Caki2 (cell line): ENCODE measurements at places on chromosomes 7 and 10.

GRCh38 chr7:32357535-32358277 lies 132.5 kb downstream of the LSM5 start:
- no peak for DNase-seq

GRCh38 chr7:40586197-40586596 lies 451.4 kb downstream of the SUGCT start:
- DNase-seq, result peak; percentile 3

- no peak for DNase-seq
These were observed 91.1 kb upstream of the GNA12 start for GRCh38 chr7:2934984-2935740.

DNA sequence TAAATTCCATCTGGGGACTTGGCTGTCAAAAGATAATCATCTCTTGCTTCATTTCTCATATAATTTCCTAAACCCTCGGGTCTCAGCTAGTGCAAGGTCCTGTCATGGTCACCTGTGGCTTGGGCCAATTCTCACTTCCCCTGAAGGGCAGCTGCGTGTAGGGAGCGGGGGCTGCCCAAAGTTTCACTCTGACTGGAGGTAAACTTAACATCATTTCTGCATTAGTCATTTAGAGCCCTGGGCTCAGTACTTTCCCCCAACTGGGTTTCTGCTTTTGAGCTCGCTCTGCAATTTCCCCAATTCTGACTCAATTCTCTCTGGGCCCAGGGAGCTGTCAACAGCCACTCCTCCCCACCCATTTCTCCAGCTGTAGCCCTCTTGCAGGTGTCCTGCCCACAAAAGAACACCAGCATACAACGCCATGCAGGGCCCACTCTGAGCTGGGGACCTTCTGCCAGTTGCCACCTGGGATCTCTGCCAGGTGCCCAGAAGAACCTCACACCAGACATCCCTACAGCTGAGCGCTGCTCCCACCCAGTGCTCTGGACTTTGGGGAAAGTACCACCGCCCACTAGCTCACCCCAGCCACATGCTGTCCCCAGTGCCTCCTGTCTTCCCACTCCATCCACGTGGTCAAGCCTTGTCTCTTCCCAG lies 37.9 kb downstream of the VOPP1 start:
- DNase-seq, result no peak

DNA sequence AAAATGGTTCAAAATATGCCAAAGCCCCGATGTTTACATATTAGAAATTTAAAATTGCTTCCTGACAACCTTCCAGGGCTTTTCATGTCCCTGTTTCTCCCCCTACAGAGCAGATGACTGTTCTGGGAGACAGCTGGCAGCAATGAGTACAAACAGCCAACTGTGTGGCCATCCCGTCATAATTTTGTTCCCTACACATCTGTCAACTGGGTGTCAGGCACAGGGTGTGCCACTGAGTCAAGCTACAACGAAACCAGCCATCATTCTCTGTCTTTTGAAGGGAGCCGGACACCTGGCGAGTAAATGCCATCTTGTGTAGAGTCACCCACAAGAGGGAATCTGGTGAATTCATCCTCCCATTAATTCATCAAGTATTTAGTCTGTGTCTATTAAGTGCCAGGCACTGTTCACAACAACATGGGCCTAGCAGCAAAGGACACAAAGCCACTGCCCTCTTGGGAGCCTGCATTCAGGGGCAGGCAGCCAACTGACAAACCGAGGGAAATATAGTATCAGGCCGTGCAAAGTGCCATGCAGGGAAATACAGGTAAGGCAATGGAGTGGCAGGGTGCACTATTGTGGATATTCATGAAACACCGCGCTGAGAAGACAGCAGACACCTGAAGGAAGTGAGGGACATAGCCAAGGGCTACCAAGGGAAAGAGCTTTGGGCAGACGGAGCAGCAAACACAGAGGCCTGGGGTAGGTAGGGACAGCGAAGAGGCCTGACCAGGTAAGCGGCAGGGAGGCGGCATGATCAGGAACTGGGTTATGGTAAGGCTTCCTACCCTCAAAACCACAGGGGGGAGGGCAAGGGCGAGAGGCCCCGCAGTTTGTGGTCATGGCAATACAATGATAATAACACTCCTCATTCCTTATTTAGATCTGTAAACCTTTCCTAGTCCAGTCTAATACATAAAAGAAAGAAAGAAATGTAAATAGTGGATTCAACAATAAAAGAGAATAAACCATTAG lies 213.6 kb downstream of the FAM107B start:
- no peak for DNase-seq
